ENCODE measurements at places on chromosomes 3 and 15.

GRCh38 chr3:106728315-106729098 lies 648.7 kb upstream of the CCDC54 start:
- DNase-seq, result no peak

- DNase-seq, result no peak
These were observed 42.5 kb downstream of the ZNF445 start for GRCh38 chr3:44434834-44435510.

GRCh38 chr3:193869221-193870201 lies 266.4 kb upstream of the HES1 start:
- peak; percentile 67 for DNase-seq

DNA sequence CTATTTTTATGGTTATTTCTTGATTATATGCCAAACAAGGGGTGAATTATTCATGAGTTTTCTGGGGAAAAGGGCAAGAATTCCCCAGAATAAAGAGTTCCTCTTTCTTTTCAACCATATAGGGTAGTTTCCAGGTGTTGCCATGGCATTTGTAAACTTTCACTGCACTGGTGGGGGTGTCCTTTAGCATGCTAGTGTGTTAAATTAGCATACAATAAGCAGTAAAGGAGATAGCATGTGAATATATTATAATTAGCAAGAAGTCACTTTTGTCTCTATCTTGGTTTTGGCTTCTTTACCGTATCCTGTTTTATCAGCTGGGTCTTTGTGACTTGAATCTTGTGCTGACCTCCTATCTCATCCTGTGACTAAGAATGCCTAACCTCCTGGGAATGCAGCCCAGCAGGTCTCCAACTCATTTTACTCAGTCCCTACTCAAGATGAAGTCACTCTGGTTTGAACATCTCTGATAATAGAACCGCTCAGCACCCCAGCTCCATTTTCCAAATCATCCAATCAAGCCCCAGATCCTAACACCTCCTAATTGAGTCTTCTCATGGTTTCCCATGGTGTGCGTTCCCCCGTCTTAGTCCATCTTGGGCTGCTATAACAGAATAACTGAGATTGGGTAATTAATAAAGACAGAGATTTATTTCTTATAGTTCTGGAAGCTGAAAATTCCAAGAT lies 3.4 kb upstream of the SELENOT start:
- DNase-seq, result no peak

- DNase-seq, result no peak
These were observed 33.0 kb downstream of the MYZAP start for GRCh38 chr15:57624730-57625129.

GRCh38 chr3:154953538-154953937 lies 126.6 kb upstream of the MME start:
- DNase-seq, result no peak

- peak; percentile 53 for DNase-seq
These were observed 75.5 kb downstream of the SPATA16 start for GRCh38 chr3:173065543-173065981.

- no peak for DNase-seq
These were observed 42.7 kb downstream of the OR5H15 start for GRCh38 chr3:98209244-98209643.

DNA sequence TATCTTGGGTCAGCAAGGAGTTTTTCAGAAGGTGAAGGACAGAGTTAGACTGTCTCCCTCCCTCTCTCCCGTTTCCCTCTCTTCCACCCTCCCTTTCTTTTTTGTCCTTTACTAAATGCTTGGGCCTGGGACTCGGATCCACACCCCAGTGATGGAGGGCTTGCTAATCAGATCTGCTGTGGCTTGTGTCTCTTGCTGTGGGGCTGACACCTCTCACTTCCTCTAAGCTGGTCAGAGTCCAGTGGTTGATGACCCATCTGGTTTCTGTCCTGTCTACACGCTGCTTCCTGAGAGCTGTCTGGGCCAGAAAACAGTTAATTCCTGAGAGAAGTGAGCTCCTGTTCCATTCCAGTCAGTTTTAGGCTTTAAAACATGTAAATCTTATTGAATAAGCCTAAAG lies 849 bp downstream of the TRAK1 start:
- no peak for DNase-seq

DNA sequence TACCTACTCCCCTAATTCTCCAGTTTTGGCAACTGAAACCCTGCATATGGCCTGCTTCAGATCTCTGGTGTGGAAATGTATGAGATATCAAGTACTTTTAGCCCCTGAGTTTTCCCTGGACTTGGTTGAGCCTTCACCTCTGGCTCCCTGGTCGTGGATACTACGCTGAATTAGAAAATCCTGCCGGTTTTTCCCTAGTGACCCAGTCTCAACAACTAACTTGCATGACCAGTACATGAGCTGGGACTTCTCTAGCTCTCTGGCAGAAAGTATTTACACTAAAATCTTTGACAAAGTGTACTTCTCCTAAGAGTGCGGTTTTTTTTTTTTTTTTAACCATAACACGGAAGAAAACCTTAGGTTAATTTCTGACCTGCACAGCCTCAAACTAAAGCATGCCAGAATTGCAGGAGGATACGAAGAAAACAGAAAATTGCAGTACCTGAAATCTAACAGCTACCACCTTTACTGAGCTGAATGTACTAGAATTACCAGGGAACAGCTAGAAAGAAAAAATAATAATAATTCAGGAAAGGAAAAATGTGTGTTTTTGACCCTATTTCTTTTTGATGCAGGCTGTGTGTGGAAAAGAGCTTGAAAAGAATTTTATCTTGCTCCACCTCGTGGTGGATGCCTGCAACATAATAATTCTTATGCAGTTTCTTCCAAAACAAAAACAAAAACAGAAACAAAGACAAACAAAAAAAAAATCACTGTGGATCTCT lies 165.6 kb downstream of the GMNC start:
- DNase-seq, result no peak

DNA sequence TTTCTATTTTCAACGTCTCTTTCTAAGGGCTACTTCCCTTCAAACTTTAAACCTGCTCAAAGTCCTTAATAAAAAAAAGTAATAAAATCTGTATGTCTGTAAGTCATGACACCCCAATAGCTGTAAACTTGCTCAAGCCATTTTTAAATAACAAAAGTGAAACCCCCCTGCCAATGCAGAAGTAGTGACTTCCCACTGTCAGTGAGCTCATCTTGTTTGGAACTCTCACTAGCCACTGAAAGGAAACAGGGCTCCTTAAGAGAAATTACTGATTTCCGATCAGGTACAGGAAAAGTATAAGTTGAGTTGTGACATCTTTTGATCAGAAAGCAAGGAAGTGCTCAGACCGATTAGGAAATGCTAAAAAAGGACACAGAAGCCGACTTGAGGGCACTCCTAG lies 27.6 kb upstream of the GPR171 start:
- no peak for DNase-seq

DNA sequence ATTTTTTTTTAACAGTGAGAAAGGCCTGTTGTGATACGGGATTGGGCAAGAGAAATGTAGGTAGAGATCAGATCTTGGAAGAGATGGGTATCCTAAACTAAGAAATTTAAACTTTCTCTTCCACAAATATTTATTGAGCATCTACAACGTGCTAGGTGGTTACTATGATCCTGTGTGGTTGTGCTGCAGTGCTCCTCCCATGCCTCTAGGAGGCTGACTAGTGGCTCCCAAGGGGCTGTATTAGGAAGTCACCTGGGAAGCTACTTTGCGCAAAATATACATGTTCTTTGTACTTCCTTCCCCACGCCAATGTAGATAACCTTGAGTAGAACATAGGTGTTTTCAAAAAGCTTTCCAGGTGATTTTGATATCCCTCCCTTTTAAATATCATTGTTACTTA lies 27.2 kb downstream of the USP3 start:
- DNase-seq, result no peak

GRCh38 chr3:126014252-126014651 lies 45.3 kb downstream of the ROPN1B start:
- DNase-seq, result no peak

DNA sequence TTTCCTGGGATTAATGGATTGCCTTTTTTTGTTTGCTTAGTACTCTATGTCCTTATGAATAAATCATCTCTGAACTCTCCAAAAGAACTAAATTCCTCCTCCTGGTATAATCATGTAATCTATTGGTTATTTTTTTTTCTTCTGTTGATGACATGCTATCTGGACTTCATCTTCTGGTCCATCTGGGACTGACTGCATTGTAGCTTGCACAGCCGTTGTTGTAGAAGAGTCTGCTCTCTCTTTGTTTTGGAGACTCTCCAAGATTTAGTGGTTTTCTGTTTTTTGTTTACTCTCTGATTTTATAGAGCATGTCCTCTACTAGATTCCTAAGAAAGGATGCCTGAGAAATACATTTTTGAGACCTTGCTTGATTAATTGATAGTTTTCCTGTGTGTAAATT lies 19.1 kb downstream of the IREB2 start:
- no peak for DNase-seq

GRCh38 chr15:99504071-99504822 lies 61.5 kb upstream of the MEF2A start:
- DNase-seq, result no peak

GRCh38 chr3:161343986-161344385 lies 27.3 kb downstream of the SPTSSB start:
- DNase-seq, result no peak

DNA sequence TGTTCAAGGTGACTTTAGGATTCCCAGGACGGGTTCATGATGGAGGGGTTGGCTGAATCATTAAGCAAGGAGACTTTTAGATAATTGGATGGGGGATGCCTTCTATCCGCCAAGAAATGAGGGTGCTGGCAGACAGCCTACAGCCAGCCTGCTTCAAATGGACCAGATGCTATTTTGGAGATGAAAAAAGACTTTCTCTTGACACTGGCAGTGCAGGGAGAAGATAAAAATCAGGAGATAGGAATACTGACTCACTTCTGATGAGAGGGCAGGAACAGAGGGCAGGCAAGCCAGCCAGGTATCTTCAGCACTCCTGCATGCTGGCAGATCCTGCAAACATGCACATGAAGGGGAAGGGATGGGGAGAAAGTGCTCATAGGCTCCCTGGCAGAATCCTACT lies 7.7 kb upstream of the SYN2 start:
- DNase-seq, result no peak

- no peak for DNase-seq
These were observed 91.5 kb downstream of the ITPR1 start for GRCh38 chr3:4584456-4585249.

- no peak for DNase-seq
These were observed 52.5 kb downstream of the PIAS1 start for GRCh38 chr15:68106656-68107055.

DNA sequence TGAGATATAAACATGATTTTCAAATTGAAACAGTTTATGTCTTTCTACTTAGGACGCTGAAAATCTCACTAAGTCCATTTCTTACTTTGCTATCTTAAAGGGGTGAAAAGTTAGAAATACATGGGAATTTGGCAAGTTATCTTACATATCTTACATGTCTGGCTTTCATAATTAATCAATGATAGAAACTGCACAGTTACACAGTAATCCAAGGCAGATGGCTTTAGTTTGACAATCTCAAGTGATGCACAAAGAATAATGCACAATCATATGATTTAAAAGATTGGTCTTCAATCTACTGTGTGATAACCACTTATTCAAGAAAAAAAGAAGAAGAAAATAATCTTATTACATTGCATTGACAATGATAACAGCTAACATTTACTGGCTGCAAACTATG lies 14.2 kb downstream of the PDZRN3 start:
- DNase-seq, result no peak

DNA sequence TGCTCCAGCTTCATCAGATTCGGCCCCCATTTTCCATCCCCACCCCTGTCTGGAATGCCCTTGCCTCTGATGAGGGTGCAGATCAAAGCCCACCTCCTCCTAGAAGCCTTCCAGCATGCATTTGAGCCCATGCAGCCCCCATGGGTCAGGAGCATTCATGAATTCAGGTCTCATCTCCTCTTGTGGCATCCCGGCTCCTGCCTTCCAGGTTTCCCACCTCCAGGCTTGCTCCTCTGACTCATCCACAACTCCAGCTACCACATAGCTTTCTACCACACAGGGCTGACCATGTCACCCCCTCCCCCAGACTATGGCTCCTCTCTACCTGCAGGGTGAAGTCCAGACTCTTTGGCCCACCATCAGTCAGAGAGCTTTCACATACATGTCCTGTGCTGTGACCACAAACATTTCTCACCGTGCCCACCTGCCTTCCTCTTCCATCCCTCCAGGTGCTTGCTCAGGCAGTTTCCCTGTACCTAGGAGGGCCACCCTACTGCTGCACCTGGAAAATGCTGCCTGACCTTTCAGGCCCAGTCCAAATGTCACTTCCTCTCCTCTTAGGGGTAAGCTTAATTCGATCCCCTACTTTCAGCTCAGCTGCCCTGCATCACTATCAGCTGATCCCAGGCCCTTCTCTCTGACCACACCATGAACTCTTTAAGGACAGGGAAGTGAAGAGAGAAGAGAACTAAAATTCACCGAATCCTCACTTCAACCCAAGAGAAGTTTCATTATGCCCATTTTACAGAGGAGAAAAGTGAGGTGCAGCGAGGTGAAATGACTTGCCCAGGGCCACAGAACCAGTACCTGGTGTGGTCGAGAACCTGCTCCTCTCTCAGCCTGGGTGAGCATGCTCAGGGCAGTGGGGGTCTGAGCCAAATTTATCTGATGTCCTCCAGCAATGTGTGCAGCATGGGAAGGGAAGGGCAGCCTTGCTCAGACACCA lies 13.7 kb upstream of the FGD5 start:
- no peak for DNase-seq

GRCh38 chr3:4495294-4496086 lies 2.3 kb downstream of the ITPR1 start:
- no peak for DNase-seq

DNA sequence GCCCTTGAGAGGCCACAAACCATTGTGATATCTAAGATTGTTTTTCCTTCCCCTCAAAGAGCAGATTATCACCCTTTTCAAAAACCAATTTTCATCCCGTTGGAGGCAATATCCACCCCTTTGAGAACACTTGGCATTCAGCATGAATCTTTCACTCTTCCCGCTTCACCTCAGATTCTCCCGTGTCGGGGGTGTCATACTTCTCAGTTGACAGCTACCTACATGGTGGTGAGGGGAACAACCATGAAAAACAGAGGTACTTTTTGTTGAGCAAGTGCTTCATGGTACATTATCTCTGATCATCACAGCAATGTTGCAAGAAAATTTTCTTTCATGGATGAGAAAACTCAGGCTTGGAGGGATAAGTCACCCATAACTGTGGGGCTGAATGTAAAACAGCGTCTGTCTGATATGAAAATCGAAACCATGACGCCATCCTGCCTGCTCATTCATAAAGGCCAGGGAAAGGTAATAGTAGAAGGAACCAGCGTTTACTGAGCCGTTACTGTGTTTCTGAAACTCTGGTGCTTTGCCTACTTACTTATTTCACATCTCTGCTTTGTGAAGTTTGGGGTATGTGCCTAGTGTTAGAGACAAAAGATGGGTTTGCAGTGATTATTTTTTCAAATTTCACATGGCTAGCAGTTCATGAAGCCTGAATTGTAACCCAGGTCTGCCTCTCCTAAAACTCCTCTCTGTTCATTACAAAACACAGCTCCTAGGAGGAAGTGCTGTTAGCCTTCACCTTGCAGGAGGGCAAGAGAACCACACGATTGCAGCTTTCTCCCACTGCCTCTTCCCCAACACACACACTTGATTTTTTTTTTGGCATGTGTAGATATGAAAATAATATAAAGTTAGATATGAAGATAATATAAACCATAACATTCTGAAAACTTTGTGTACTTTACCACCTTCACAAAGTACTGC lies 35.4 kb downstream of the SV2B start:
- no peak for DNase-seq

- no peak for DNase-seq
These were observed 32.2 kb upstream of the SSR3 start for GRCh38 chr3:156586905-156587759.

- DNase-seq, result no peak
These were observed 892.6 kb downstream of the TUSC7 start for GRCh38 chr3:117602058-117602644.
